ENCODE measurements at places on chromosomes 12 and 14.

- DNase-seq, result no peak
Measured at GRCh38 chr14:50051106-50051505, 65.3 kb downstream of the VCPKMT start.

GRCh38 chr14:59422069-59422881 is 42.9 kb downstream of the GPR135 start:
- DNase-seq, result no peak

DNA sequence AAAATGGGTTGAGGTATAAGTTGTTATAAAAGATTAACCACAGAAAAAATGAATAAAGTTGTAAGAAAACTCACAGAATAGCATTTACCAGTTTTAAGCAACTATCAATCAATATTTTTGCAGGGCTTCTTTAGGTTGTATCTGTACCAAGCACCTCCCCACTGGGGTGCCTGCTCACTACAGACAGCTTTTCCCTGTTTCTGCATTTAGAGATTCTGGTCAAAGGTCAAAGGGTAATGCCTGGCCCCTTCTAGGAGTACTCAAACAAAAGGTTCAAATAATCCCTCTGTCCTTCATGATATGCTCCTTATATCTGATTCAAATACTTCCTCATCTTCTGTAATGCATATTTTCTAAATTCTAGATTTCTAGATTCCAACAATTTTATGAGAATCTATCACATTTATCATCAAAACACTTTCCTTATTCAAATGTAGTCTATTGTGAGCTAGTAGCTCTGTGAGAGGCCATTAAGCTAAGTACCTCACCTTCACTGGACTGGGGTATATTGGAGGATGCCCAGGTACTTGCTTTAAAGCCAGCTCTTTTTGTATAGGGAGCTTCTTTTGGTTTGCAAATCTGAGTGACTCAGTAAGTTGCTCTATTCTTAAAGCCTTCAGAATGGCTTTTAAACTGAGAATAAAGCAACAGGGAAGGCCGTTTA is 120.7 kb upstream of the PTPRB start:
- no peak for DNase-seq

GRCh38 chr12:111429828-111430432 is 24.2 kb downstream of the SH2B3 start:
- peak; percentile 70 for DNase-seq

DNA sequence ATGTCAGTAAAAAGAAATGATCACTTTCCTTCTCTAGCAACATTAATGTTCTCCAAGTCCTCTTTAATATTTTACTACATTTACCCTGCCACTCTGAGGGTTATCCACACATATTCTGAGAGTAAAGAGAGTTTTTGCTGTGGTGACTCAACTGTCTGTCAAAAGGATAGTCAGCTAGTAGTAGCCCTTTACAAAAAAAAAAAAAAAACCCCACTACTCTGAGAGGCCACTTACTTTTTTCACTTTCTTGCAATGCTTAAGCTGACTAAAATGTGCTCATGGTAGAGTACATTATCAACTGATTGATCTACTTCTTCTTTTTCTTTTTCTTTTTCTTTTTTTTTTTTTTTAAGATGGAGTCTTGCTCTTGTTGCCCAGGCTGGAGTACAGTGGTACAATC is 27.6 kb upstream of the PPM1A start:
- no peak for DNase-seq

DNA sequence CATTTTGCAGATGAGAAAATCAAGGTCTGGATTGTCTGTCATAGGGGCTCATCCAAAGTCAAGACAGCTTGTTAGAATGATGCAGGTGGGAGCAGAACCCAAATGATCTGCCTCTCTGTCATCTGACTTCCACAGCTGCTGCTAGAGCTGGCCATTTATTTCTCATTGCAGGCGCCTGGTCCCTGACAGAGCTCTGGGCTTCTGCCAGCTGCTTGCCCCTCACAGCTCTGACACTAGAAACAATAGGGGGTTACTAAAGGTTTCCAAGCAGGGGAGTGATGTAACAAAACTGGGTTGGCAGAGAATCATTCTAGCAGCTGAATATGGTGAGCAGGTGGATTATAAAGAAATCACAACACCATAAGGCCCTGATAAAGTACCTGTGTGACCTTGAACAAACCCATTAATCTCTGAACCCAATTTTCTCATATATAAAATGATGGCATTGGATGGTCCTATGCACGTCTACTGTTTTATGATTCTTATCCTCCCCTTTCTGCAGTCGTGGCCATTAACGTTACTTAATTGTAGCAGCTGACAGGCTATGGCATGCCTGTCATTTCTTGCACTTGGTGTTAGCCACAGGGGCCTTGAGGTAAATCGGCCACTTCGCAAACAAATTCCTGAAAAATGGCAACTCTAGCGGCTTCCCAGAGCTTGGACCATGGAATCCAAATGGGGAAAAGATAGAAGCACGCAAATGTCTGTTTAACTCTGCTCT is 134.6 kb downstream of the RMST start:
- DNase-seq, result no peak

- DNase-seq, result no peak
Measured at GRCh38 chr12:115049614-115050013, 365.6 kb upstream of the TBX3 start.

Measured in stimulated activated CD4-positive, alpha-beta T cell treated with anti-CD3 and anti-CD28 coated beads, Interleukin-15, amount 100 ng/mL, for 24 hours (primary cell).